ENCODE measurements at places on chromosomes 3 and 15.

- no peak for DNase-seq
These were observed 6.0 kb downstream of the B3GNT5 start for GRCh38 chr3:183259087-183259486.

DNA sequence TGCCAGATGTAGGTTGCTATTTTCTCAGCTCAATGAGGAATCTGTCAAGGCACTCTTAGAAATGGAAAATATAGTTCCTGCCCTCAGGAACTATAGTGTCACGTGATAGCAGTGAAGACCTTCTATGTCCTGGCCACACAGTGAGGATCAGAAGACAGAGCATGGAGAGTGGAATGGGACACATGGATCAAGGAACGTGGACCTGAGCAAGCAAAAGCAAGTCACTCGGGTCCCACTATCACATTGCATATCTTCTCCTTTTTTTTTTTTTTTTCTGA, 21.2 kb downstream of the SMAD3 start:
- DNase-seq: no peak

GRCh38 chr15:84658788-84659411, 901 bp upstream of the NMB start:
- DNase-seq: no peak

DNA sequence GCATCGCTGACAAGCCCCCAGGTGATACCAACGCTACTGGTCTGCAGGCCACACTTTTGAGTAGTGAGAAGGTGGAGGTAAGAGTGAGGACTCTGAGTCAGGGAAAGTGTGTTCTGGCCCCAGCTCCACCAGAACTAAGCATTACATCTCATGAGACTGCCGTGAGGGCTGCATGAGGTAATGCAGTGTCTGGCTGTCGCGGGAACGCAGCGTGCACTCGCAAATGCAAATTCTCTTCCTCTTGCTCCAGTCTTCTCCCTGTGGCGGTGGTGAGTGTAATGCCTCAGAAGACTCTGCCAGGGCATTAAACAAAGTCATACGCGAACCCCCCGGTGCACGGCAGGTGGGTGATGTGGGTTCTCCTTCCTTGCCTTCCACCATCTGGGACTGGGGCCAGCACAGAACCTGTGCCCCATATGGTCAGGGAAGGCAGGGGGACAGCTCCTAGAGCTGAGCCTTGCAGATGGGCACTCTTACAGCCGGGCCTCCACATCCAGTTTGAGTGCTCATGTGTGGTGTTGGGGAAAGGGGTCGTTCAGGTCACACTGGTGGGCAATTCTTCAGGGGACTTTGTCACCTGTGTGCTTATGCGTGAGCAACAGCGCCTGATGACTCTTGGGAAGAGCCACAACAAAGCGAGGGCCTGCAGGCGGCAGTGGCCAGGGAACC, 175.8 kb downstream of the XXYLT1 start:
- DNase-seq: no peak

GRCh38 chr15:66108483-66109265, 144.9 kb downstream of the MEGF11 start:
- DNase-seq: no peak

GRCh38 chr3:11085093-11085840, 69.0 kb upstream of the HRH1 start:
- DNase-seq: no peak

- no peak for DNase-seq
These were observed 122.0 kb upstream of the ONECUT1 start for GRCh38 chr15:52912172-52912571.

DNA sequence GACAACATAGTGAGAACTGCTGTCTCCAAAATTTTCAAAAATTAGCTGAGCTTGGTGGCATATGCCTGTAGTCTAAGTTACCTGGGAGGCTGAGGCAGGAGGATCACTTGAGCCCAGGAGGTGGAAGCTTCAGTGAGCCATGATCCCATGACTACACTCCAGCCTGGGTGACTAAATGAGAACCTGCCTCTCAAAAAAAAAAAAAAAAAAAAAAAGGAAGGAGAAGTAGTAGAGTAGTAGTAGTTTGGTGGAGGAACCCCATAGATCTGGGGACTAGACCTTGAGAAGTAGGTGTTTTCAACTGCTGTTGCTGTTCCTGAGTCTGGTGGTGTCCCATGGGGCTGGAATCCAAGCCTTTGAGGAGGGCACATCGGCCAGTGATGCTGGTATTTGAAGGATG, 38.4 kb upstream of the UBE2E2 start:
- DNase-seq: no peak

- no peak for DNase-seq
These were observed 198.4 kb downstream of the ZNF621 start for GRCh38 chr3:40723083-40723660.

DNA sequence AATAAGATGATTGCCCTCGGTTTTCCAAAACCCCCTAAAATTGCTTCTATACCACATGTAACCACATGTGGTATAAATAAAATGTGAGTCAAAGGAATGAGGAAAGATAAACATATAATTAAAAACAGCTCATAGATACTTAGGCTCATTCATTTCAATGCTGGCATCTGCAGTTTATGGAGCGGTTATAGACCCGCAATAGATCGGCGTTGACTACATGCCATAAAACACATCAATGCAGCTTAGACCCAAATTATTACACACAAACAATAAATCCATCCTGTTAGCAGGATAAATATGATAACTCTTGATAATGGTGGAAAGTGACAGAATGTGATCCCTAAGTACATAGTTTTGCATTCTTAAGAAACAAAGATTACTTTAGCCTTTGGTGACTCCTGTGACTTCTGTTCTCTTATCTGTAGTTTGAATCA, 143.7 kb downstream of the NR2F2 start:
- no peak for DNase-seq

DNA sequence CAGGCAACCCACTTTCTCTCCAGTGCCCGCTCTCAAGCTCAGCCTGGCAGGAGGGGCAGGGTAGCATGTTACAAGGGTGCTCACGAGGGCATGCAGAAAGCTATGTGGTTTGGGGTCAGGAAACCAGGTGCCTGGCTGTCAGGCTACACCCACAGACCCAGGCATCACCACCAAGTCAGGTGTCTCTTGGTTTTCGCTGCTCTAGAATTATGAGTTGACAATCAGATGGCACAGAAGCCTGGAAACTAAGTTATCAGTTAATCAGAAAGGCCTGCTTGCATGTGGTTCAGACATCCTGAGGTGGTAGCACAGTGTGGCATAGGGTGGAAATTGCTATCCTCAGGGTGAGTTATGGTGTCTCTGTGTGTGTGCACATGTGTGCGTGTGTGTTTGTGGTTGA, 16.2 kb upstream of the CCR9 start:
- no peak for DNase-seq

DNA sequence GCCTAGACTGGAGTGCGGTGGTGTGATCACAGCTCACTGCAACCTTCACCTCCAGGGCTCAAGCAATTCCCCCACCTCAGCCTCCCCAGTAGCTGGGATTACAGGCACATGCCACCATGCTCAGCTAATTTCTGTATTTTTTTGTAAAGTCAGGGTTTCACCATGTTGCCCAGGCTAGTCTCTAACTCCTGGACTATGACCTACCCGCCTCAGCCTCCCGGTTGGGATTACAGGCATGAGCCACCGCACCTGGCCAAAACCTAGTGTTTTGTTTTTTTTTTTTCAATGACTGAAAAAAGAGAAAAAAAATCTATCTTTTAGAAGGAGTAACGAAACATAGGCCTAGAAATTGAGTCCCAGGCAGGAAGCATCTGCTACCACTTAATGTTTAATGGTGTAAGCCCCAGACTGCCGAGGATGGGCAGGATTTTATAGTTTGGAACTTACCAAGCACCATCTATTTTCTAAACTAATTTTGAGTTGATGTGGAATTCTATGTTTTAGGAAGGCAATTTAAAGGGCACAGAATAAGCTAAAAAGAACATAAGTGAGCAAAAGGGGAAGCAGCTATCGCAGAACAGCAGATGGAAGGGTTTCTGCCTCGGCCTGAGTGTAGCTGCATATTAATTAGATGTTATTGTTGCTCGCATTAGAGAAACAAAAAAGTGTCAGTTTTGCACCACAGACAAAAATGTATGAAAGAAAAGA, 24.2 kb upstream of the CA12 start:
- DNase-seq: no peak

- no peak for DNase-seq
These were observed 1.3 kb downstream of the CTNNB1 start for GRCh38 chr3:41200669-41201021.

GRCh38 chr3:41987627-41988026, 25.7 kb upstream of the ULK4 start:
- no peak for DNase-seq

- DNase-seq: peak; percentile 72
These were observed 143.7 kb upstream of the KCNMB2 start for GRCh38 chr3:178392511-178392926.

All from NCI-H774 (cell line).